ENCODE measurements at places on chromosomes 7 and 10.

DNA sequence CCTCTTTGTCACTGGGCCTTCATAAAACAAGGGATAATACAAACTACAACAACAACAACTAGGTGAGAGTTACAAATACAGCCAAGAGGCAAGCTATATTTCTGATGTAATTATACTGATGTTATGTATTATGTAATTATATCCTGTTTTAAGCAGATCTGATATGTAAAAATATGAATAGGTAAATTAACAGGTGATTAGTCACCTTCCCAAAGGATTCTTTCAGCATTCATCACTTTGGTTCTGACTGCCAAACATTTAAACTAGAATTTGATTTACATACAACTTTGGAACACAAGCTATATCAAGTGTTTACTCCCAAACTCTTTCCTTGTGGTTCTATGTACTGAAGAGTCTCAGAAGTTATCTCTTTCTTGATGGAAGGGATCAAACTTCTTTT, 53.7 kb downstream of the BEND7 start:
- DNase-seq = no peak

GRCh38 chr7:27842851-27843250, 102.9 kb downstream of the TAX1BP1 start:
- DNase-seq = no peak

- no peak for DNase-seq
Measured at GRCh38 chr7:30760514-30761213, 8.7 kb downstream of the INMT start.

DNA sequence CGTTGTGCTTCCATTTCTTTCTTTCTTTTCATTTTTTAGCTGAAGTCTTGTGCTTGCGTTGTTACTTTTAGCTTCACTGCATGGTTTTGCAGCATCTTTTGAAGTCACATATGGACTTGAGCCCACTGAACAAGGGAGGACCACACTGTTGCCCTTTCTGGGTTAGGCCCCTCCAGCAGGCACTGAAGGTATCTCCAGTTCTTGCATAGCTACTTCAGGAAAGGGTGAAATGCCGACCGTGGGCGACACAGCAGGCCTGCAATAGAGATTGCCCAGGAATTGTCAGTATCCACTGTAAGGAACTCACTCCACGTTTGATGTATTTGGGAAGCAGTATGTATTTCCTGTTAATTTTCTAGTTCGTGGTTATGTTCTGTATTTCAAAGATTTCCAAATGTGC, 85.1 kb downstream of the WDR37 start:
- no peak for DNase-seq

DNA sequence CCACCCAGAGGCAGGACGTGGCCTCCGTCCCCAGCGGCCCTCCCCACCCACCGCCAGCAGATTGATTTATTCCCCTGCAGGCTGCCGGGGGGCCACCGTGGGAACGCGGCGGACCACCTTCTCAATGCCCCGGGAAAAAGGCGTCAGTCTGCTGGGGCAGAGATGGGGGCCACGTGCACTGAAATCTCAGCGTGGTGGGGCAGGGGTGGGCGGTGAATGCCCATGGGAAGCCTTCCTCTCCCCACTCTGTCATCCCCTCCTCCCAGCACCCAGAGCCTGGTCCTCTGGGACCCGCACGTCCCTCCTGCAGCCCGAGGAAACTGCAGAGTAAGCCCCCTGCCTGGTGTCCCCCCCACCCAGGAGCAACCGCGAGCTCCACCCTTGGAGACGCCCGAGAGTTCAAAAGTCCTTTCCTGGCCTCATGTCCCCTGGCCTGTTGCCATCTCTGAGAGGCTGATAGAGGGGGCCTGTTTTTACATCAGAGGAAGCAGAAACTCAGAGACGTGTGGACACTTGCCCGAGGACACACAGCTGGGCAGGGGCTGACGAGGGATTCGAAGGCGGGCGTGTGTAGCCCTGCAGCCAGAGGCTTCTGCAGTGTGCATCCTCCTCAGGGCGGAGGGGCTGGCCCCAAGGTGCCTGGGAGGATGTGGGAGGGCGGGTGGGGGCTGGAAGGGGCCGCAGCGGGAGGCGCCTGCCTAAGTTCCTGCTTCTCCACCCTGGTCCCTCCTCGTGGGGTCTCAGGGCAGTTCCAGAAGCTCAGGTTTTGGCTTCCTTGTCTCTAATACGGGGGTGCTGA, 21.8 kb downstream of the UNCX start:
- no peak for DNase-seq

DNA sequence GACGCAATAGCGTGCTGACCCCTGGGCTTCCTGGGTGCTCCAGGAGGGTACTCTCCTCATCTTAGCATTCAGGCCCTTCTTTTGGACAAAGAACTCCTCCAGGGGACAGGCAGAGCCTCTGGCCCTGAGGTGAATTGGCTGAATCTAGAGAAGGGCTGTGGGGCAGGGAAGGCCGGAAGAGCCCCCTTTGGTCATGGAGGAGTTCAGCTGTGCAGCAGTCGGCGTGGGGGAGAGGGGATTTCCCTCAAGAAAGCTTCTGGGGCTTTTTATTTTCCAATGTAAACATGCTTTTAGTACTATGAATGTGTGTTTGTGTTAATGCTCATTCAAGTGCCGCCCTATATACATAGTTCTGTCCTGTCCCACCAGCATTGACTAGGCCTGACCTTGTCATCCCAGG, 38.8 kb downstream of the FIGNL1 start:
- no peak for DNase-seq

DNA sequence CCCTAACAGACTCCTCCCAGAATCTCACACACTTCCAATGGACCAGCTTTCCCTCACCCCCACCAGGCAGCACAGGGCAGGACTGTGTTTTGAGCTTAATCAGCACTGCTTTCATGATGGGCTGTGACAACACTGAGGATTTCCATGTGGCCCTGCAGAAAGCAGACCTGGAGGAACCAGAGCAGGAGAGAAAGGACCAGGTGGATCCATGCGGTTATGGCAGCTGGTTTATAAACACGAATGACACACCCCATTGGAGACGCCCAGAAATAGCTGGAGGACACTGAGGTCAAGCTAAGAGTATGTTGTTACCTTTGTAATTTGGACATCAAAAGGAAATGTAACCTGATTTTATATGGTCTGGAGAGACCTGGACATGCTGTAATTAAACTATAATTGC, 31.7 kb upstream of the HERPUD2 start:
- DNase-seq = no peak

DNA sequence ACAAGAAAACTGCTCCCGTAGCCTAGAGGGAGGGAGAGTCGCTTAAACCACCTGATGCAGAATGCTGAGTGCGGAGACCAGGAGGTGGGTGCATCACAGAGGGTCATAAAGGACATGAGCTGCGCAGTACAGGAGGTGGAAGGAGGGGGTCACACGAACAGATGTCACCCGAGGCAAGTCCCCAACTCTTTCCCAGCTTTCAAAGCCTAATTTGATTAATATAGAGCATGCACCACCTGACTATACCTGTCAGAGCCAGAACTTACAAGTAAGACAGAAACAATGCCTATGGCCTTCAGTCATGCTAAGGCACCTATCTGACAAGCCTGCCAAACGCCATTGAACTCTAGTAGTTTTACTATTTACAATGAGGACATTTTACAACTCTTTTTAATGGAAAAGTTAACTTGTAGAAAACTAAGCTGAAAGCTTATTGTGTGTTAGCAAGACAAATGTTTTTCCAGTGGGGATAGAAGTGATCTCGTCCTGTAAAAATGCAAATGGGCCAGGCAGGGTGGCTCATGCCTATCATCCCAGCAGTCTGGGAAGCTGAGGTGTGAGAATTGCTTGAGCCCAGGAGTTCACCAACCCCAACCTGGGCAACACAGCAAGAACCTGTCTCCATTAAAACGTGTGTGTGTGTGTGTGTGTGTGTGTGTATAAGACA, 1.1 kb upstream of the VOPP1 start:
- no peak for DNase-seq

DNA sequence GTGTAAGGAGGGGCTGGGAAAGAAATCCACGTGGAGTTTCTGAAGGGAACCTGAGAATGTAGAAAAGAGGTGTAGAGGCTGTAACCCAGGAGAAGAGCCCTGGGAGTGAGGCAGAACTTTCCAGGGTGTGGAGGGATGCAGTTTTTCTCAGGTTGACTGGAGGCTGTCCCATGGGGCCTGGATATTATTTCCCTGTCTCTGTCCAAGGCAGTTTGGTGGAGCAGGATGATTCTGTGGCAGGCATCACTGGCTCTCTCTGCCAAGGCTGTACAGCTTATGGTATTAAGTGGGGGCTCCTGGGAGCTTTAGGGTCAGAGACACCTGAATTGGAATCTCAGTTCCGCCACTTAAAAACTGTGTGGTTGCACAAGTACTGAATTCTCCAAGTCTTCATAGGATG, 81.6 kb downstream of the CHN2 start:
- no peak for DNase-seq

- peak; percentile 30 for DNase-seq
Measured at GRCh38 chr10:43229208-43230061, 37.4 kb downstream of the RASGEF1A start.

GRCh38 chr7:155236386-155236785, 61.3 kb upstream of the INSIG1 start:
- DNase-seq = no peak

DNA sequence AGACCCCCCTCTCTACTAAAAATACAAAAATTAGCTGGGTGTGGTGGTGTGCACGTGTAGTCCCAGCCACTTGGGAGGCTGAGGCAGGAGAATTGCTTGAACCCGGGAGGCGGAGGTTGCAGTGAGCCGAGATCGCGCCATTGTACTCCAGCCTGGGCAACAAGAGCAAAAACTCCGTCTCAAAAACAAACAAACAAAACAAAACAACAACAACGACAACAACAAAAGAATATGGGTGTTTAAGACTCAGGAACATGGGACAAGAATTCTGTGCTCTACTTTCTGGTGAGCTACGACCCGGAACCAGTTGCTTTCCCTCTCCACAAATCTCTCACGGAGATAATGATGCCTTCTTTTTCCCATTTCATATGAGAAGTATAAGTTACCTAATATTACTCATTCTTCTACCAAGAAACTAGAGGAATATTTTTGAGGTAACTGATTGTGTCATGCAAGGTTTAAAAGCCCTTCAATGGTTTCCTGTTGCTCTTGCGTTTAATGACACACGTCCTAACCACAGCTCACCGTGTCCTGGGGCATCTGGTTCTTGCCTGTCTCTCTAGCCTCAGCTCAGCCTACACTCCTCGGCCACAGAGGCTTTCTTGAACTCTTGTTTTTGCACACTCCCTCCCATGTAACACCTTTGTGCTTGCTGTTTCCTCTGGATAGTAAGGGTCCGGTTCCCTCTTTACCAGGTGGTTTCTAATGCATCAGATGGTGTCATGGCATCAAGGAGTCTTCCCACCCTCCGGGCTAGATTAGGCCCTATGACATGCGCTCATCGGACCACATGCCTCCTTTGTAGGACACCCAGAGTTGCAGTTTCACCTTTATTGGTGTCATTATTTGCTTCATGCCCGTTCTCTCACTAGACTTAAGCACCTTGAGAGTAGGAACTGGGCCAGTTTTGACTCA, 67.5 kb downstream of the PFKFB3 start:
- peak; percentile 44 for DNase-seq

DNA sequence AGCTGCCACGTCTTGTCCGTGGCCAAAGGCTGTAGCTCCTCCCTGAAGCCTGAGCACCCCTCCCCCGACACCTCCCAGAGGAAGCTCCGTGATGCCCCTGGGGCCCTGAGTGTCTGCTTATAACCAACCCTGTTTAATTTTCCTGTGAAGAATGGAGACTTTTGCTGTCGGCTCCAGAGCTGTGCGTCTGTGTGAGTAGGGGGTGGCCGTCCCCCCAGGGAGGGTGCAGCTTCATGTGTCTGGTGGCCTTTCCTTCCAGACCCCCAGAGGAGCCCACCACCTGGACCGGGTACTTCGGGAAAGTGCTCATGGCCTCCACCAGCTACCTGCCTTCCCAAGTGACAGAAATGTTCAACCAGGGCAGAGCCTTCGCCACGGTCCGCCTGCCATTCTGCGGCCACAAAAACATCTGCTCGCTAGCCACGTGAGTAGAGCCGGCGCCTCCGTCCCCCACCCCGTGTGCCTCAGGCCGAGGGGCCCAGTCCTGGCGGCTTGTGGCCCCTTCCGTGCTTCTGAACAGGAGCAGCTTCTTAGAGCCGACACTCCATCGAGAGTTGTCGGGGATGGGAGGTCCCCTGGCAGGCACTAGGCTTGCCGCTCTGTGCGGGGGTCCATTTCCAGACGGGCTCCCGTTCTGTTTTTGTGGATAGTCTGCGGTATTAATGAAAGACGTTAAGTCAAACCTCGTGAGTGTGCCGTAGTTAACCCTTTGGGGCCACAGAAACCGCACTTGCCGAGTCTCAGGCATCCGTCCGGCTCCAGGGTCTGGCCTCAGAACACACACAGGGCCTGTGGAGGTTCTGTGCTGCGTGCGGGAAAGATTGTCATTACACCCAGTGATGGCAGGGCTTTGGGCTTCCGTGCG, 37.1 kb downstream of the WIPI2 start:
- DNase-seq = no peak

DNA sequence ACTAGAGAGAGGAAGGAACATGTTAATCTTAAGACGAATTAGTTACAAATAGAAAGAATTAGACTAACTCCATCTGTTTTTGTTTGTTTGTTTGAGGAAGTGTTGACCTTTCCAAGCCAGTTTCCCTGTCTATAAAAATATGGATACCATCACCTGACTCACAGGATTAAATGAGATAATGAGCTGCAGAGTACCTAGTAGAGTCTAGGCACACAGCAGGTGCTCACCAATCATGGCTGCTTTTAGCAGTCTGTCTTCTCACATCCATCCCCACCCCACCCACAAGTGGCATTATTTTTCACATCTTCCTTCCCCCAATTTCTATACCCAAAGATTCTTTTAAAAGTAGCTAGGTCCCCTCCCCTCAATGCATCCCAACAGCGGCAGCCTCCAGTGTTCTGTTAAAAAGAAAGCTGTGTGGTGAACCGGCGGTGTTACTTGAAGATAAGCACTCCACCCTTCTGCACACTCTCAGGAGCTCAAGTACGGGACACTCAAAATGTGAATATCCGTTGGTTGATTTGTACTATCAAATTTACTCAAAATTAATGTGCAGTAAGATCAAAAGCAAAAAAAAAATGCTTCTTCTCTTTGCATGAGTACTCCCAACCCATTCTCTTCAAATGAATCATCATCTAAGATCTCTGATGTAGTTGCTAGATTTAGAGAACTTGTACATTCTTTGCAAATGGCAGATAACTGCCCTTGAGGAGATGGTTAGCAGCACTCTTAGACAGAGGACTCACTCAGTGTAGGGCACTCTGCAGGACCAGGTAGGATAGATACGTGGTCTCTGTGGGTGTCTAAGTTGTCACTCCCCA, 145.4 kb upstream of the ASAH2 start:
- DNase-seq = no peak

DNA sequence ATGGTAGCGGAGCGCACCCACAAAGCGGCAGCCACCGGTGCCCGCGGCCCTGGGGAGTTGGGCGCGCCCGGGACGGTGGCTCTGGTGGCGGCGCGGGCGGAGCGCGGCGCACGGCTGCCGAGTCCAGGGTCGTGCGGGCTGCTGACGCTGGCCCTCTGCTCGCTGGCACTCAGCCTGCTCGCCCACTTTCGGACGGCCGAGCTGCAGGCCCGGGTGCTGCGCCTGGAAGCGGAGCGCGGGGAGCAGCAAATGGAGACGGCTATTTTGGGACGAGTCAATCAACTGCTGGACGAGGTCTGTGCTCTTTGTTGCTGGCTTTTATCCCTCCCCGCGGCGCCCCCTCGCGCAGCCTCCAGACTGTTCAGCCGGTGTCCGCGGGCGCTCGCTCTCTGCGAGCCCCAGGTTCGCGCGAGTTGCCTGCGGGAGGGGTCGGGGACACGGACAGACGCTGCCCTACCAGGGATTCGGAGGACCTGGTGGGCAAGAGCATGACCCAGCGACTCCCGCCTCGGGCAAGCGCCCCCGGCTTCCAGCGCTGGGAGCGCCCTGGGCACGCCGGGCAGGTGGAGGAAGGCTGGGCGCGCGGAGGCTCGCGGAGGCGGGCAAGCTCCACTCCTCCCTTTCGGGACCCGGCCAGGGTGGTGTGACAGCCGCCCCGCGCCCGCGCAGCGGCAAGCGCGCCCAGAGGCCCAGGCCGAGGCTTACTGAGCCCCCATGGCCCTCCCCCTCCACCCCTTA, 887 bp downstream of the COL13A1 start:
- no peak for DNase-seq

Measured in stimulated activated CD4-positive, alpha-beta T cell treated with anti-CD3 and anti-CD28 coated beads, Interleukin-12 subunit alpha, Interleukin-12 subunit beta, amount 100 ng/mL, for 4 hours (primary cell).